ENCODE measurements at places on chromosomes 5 and 9. TPM values are rescaled to one million over a fixed set of nuclear protein-coding genes. Genes with fewer than 3 reads are reported as not detected.

LIFR gene
- 53.7 TPM for polyA plus RNA-seq

FAM114A2 gene
- 31.5 TPM for polyA plus RNA-seq

AK1 gene
- polyA plus RNA-seq = 41.3 TPM

OR13C8 gene
- polyA plus RNA-seq = not detected

PCDH1 gene
- 24.9 TPM for polyA plus RNA-seq

PHYHD1 gene
- 51.0 TPM for polyA plus RNA-seq

PCDHB6 gene
- polyA plus RNA-seq = 4.5 TPM

PDLIM7 gene
- polyA plus RNA-seq = 145 TPM

DNA sequence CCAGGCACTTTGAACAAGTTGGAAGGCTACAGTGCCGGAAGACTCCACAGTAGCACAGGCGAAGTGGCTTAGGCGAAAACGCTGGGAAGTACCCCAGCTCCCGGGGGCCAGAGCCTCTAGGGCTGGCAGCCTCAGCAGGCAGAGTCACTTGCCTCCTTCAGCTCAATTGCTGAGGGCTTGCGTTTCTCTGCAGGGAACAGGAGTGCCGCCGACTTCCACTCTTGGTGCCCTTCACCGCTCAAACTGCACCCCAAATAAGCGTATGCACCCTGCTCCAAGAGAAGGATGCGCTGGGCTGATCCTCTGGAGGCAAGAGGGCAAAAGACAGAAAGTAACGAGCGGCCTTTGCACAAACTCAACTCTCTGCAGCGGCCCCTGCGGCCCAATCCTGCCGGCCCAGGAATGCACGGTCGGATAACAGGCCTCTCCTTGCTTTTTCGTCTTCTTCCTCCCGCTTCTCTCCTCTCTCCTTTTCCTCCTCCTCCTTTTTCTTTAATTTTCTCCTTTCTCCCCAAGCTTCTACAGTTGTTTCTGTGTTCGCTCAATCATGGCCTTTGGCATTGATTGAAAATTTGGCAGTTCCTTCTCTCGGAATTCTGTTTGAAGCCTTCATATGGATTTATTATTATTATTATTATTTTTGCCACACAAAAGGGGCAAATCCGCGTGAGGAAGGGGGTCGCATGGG is 1.1 kb upstream of the S1PR3 start:
- DNase-seq = no peak

DNA sequence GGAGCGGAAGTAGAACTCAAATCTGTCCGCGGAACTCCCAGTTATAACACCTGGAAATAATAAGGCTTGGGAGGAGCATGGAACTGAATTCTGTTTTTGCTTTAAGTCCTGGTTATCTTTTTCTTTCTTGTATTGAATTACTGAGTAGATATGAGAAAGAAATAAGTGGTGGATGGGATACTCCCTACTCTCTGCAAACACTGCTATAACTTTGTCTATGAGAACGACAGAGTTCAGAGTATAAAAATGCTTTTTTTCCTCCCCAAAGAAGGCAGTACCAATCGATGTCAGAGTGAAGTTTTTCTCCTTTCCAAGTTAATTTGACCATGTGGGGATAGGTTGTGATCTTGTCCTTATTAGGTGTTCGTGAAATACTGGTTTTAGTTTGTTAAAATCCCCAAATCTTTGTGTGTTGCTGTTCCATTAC is 1.2 kb downstream of the RIC1 start:
- peak; percentile 42 for DNase-seq

DNA sequence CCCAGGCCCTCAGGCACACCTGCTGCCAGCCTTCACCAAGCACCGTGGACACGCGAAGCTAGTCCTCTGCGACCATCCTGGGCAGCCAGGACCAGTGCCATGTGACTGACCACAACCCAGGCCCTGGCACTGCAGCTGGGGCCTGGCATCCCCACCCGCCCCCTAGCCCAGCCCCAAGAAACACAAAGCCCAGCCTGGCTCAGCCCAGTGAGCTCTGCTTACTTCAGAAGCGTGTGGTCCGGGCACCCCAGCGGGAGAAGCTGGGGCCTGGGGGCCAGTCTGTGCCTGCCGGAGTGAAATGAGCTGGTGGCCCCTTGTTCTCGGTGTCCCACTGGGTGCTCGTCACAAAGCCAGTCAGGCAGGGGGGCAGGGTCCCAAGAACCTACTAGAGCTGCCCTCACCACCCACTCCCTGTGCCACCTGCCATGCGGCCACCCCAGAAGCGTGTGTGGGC is 87.9 kb downstream of the KCNT1 start:
- no peak for DNase-seq

DNA sequence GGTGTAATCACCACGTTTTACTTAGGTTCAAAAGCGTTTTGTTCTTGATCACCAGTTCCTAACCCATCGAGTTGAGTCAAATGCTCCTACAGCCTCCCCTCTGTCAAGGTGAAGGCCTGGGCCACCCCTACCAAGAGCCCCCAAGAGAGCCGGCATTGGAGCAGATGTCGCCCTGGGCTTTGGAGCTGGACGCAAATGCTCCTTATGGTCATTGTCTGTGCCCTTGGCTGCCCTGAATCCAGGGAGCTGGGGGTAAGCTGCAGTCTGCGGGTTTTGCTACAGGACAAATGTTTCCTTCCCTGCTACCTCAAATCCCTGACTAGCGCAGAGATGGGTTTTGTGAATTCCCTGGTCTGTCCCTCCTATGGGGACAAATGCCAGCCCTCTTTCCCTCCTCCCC is 4.9 kb downstream of the RNF183 start:
- no peak for DNase-seq

DNA sequence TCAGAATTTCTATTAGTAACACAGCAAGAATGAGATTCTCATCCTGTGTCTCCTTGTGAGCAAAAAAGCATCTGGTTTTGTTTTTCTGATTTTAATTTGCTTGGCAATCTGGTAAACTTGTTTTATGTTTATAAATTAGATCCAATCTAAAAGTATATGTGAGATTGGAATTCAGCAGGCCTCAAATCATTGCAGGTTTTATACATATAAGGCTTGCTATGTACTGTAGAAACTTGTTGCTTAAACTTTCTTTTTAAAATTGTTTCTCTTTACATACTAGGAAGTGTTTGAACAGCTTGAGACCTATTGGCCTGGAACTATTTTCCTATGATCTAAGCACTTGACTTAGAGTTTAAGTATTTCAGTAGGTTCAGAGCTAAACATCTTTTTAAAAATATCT is 1037.8 kb downstream of the NR2F1-AS1 start:
- no peak for DNase-seq

All from left renal pelvis (tissue), 4 donors.